NCI-H187 treated with DMSO at 0.1 percent for 48 hours (cell line): ENCODE measurements at places on chromosomes 3 and 15.

GRCh38 chr3:58612830-58613229 lies 35.6 kb upstream of the FAM107A start:
- DNase-seq = no peak

GRCh38 chr3:94001191-94001590 lies 21.2 kb downstream of the ARL13B start:
- DNase-seq = no peak

GRCh38 chr15:50881121-50882048 lies 27.1 kb upstream of the AP4E1 start:
- DNase-seq = no peak

GRCh38 chr3:70273492-70273891 lies 38.9 kb downstream of the MDFIC2 start:
- no peak for DNase-seq

- no peak for DNase-seq
These were observed 16.8 kb downstream of the CGNL1 start for GRCh38 chr15:57393061-57393460.

DNA sequence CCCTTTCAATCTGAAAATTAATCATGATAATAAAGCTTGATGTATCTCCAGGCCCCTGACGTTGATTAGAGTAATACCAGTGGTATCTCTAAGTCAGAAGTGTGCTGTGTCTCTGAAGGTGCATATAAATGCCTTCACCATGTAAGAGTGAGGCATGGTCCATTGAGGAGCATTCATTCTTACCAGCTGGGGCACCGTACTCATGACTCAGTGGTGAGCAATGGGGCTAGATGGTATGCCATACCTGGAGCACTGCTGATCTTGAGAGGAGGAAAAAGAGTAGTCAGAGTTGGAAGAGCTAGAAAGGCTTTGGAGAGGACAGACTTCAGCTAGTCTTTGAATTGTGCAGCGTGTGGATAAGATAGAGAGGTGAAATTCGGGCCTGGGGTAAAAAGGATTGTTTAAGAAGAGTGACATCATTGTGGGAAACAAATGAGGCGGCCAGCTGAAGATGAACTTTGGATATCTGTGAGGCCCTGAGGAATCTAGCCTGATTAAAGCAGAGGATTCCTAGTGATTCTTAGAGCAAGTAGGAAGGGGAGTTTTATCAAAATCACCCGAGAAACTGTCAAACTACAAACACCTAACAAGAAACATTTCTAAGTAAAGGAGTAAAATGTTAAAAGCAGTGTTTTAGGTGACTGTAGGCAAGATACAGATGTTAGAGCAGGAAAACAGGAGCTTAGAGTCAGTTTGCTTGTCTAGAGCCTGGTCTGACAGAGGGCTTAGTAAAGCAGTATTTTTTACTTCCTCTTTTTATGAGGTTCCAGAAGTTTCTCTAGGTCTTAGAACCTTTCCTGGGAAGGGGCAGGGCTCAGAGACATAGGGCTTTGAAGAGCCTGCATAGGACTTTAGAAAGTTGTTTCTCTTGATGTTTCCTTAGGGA lies 13.6 kb downstream of the TMOD3 start:
- no peak for DNase-seq

DNA sequence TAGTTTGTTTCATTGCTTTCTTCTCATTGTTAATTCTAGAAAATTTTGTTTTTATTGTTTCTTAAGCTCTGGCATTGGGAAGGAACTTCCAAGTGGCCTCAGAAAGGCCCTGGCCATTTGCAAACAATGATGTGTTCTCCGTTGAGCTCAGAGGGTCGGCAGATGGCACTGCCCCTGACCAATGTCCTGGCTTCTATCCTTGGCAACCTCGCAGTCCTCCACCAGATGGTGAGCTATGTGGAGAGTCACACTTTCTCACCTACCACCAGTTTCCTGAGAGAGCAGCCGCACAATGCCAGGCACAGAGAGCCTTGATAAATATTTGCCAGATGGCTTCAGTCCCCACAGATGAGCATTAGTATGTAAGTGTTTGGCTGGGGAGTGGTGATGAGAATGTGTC lies 343.7 kb downstream of the EPHB1 start:
- DNase-seq = no peak

DNA sequence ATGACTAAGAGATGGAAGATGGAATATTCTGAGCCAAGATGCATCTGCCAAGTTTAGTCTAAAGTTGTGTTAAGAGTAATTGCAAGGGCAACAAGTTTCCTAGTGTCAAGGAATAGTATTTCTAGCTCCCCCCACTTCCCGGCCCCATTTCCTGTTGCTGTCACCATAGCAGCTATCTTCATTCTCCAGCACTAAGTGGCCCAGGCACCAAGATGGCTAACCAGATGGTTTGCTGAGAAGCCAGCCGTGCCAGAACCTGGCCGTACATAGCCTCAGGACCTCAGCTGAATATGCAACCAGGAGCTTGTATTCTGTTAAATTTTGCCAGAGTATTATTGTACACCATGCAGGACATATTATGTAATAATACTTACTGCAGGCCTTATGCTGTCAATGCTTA lies 108.8 kb upstream of the UMPS start:
- no peak for DNase-seq

- no peak for DNase-seq
These were observed 639.7 kb upstream of the NR2F2 start for GRCh38 chr15:95690631-95691340.

DNA sequence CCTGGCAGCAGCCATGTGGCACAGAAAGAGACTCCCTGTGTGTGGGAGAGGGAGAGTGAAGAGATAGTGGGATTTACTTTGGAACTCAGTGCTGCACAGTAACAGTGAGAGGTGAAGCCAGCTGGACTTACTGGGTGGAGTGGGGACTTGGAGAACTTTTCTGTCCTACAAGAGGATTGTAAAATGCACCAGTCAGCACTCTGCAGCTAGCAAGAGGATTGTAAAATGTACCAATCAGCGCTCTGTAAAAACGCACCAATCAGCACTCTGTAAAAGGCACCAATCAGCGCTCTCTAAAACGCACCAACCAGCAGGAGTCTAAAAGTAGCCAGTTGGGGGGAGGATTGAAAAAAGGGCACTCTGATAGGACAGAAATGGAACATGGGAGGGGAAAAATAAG lies 688.8 kb upstream of the ALCAM start:
- no peak for DNase-seq

- DNase-seq = no peak
These were observed 1.1 kb downstream of the EHD4 start for GRCh38 chr15:41971089-41971894.

DNA sequence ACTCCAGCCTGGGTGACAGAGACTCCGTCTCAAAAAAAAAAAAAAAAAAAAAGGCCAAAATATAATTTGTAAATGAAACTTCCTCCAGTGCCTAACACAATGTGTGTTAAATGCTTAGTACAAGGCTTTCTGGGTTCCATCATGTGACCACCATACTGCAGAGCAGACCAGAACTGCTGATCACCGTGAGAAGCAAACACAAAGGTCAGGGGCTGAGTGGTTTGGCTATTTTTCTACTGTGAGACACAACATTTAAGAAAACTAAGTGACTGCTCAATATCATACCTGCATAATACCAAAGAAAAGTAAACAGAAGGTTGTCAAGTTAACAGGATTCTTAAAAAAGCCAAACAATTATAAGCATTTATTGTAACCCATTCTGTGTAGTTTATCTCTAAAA lies 13.2 kb downstream of the ABCC5 start:
- no peak for DNase-seq

- DNase-seq = no peak
These were observed 31.2 kb downstream of the TRIM71 start for GRCh38 chr3:32849046-32849445.

GRCh38 chr15:64542091-64542490 lies 81.7 kb downstream of the ZNF609 start:
- no peak for DNase-seq

- DNase-seq = no peak
These were observed 135.8 kb upstream of the HACD2 start for GRCh38 chr3:123720638-123721037.

DNA sequence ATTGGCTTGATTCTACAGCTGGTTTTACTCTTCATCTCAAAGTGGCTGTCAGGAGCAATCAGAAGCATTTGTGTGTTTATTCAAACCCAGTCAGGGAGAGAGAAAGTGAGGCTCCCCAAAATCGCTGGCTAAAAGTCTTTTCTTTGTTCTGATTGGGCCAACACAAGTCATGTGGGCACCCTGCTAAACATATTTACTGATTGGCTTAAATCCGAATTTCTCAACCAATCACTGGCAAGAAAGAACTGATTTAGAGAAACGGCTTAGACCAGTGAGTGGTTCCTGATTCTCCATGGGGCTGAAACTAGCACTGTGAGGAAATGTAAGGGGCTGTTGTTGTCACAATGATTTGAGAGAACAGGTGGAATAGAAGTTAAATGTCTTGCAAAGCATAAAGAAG lies 98.9 kb upstream of the PDZRN3 start:
- DNase-seq = no peak

- no peak for DNase-seq
These were observed at the start of gene CD200 for GRCh38 chr3:112333002-112333380. CD200 (plus strand) TSS chr3:112333156; CDS start chr3:112333213, 57 bp downstream.

GRCh38 chr3:10366651-10367101 lies 45.8 kb upstream of the SEC13 start:
- DNase-seq = no peak

GRCh38 chr3:78235841-78236240 lies 1195.9 kb downstream of the ROBO2 start:
- DNase-seq = no peak

GRCh38 chr3:186525369-186526255 lies 18.6 kb downstream of the CRYGS start:
- no peak for DNase-seq

GRCh38 chr15:63090472-63090871 lies 31.2 kb upstream of the LACTB start:
- no peak for DNase-seq

DNA sequence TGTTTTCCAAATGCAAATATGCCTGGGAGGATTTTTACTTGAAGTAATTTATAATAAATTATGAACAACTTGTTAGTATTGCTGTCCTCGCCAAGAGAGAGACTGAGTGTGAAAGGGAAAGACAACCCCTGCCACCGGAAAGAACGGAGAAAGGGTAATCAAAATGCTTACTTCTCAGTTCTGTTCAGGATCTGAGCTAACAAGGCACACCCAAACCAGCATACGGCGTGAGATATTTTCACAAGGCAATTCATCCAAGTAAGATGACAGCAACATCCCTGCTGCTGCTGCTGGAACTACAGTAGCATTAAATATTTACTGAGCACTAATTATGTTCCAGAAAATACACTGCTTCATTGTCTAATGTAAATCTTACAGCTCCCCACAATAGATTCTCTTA lies 96.1 kb downstream of the KBTBD8 start:
- DNase-seq = no peak

DNA sequence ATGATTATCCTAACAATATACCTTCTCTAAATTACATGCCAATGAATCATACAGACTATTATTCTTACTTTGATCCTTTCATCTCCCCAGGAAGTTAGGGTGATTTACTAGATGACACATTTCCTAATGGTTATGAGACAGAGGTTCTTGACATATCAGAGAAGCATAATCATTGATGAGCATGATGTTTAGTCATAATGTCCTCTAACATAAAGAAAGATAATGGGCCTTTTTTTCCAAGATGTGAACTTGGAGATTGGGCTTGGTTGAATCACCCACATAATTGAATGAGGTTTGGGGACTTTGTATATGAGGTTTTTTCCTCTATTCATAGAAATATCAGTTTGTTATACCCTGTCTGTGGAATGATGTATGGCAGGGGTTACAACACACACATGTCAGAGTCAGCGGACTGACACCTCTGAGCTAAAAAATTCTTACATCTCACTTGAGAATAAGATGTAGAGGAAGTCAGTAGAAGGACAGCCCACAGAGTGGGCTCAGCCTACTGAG lies 69.7 kb upstream of the DCBLD2 start:
- no peak for DNase-seq
